ENCODE measurements at places on chromosomes 2 and 18.
A peak's percentile ranks its signal among the peaks of the same experiment; 100 is the strongest.

DNA sequence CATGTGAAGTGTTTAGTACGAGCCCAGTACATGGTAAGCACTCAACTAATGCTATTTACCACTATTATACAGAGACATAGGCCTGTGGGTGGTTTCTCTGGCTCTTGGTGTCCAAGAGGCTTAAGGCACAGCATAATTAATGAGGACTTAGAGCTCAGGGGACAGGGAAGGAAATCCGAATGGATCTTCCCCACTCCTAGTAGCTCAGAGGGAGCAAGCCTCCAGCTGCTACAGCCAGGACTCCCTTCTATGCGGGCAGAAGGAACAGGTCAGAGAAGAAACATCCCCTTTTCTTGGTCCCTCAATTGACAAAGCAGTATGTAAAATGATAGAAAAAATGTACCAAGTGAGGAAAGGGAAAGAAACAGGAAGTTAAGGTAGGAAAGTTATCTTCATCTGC lies 261.3 kb upstream of the STON1 start:
- DNase-seq, result no peak

DNA sequence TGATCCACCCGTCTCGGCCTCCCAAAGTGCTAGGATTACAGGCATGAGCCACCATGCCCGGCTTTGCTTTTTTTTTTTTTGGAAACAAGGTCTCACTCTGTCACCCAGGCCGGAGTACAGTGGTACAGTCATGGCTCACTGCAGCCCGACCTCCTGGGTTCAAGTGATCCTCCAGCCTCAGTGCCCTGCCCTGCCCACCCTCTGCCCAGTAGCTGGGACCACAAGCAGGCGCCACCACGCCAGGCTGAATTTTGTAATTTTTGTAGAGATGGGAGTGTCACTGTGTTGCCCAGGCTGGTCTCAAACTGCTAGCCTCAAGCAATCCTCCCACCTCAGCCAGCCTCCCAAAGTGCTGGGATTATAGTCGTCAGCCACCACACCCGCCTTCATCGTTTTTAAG lies 11.6 kb upstream of the PSD4 start:
- no peak for DNase-seq

DNA sequence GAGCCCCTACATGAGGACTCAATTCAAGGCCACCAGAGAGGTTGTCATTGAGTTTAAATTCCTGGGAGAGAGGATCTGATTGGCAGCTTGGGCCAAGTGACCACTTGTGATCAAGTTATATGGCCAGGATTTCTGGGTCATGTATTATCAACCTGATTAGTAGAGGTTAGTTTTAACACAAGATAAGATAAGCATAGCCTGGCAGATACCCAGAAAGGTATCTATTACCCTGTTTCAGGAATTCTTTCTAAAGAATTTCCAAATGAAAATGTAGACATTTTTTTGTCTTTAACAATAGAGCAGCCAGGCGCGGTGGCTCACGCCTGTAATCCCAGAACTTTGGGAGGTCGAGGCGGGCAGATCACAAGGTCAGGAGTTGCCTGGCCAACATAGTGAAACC lies 50.5 kb downstream of the BABAM2 start:
- no peak for DNase-seq

- no peak for DNase-seq
Measured at GRCh38 chr2:38262069-38262871, 114.8 kb downstream of the ATL2 start.

DNA sequence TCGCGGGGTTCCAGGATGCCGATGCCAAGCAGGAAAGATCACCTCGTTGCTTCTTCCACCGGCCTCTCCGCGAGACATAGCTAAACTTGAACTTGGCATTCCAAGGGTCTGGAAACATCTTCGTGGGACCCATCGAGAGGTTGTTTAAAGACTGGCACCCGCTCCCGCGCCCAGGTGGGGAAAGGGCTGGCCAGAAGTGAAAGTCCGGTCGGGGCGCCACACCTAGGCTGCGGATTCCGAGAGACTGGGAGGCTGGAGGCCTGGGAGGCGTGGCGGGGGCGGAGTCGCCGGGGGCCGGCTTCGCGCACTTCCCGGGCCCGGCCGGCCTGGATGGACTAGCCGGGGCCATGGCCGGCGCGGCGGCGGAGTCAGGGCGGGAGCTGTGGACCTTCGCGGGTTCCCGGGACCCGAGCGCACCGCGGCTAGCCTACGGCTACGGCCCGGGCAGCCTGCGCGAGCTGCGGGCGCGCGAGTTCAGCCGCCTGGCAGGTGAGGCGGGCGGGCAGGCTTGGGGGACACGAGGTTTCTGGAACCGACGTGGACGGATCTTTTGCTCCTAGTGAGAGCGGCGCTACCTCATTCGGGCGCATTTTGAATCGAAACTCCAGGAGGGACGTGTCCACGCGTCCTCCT lies at the start of gene MOCOS:
TSS of gene MOCOS (plus strand) at position 305 of the 633 bp plus-strand sequence. CDS start at position 348, 43 bp downstream.
- DNase-seq, result peak; percentile 6

- no peak for DNase-seq
Measured at GRCh38 chr2:27796791-27797765, 25.6 kb downstream of the MRPL33 start.

DNA sequence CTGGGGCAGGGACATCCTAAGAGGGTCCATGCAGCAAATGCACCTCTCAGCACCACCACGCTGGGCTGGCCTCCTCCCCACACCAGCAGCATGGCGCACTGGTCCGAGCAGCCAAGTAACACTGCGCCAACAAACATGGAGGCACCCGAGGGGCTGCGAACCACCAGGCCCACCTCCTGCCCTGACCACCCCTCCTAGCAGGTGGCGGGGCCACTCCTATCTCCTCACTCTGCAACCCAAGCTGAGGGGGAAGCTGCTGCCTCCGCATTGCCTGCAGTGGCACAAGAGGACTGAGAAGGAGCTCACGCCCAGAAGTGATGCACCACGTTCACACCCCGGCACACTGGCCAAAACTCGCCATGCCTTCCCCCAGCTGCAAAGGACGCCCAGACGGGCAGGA lies 94.4 kb downstream of the EIPR1 start:
- no peak for DNase-seq

GRCh38 chr2:239559417-239560261 lies 158.8 kb upstream of the HDAC4 start:
- DNase-seq, result no peak

GRCh38 chr2:104385743-104386142 lies 468.2 kb upstream of the POU3F3 start:
- DNase-seq, result no peak

DNA sequence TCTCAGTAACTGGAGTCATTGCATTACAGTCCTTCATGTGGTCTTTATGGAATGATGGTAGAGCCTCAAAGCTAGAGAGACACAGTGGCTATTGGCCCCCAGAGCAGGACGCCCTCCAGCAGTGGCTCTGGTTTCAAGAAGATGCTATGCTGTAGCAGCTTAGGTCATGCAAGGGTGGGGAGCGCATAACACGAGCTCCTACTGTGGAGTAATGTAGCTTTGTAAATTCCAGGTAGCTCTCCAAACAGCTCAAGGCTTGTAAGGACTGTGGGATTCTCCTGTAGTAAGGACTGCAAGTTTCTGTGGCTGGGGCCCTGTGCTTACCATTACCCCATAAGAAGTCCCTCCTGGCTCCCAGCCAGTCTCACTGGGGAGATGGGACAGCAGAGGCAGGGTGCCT lies 15.6 kb downstream of the APLF start:
- DNase-seq, result no peak

DNA sequence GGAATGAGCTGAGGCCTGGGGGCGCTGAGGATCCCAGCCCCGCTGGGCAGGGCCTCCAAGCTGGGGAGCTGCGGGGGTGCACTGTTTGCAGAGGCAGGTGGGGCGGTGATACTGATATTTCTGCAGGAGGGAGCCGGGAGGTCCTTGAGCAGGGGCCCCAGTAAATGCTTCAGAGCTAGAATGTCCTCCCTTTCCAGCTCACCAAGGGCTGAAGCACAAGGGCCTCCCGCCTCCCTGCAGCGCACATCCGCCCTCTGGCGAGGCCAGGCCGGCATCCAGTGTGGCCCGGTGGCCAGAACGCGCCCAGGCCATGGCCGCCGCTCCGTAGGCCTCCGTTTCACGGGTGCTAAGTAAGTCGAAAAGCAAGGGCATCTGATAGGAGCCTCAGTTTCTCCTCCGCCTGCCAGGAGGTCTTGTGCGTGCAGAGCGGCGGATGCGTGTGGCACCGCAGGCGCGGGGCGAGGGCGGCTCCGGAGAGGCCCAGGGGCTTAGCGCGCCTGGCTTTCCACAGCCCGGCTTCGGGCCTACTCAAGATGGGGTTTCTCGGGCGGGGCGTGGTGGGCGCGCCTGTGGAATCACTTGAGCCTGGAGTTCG lies 29.5 kb upstream of the CHMP1B start:
- DNase-seq, result no peak

DNA sequence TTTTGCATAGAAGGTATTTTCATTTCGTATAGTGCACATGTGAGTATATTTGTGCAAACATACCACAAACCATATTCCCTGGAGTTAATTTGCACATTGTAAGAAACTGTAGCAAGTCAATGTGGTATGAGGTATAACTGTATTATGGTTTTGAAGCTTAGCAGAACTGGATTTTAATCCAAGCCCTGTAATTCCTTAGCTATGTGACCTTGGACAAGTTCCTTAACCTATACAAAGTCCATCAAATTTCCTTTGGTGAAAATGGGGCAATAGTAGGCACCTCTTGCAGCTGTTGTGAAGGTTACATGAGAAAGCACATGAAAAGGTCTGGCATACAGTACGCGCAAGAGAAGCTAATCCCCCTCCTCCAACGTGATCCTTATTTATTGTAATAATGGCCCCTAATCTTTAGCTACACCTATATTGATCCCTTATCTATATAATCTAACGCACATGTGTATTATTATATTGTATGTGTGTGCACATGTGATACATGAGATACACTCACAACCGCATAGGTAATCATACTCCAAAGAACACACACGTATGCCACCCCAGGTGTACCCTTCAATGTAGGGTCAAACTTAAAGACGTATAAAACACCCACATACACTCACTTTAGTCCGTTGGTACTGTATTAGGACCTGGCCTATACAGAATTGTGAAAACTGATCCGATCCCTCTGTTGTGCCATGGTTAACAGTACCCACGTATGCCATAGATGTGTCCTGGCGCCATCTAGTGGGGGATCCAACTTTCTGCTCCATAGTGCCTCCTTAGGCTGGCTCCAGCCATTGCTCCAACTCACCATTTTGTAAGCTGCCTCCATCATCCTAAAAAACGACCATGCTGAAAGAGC lies 402.9 kb upstream of the SLC14A2 start:
- DNase-seq, result peak; percentile 37

GRCh38 chr2:82391386-82391785 lies 2067.7 kb downstream of the SUCLG1 start:
- no peak for DNase-seq

- DNase-seq, result no peak
Measured at GRCh38 chr2:129737660-129738527, 241.6 kb upstream of the RAB6C start.

DNA sequence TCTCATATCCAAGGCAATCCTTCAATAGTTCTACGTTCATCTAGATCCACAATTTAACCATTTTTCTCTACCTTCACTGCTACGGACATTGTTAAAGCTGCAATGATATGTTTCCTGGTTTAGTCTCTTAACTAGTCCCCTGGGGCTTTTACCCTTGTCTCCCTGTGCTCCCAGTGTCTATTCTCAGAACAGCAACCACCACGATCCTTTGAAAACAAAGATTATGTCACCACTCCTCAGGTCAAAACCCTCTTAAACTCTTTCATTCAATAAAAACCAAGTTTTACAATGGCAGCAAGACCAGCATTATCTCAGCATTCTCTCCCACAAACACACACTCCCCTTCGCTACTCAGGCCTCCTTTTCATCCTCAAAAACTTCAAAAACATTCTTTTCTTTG lies 298.2 kb upstream of the CHST9 start:
- DNase-seq, result no peak

DNA sequence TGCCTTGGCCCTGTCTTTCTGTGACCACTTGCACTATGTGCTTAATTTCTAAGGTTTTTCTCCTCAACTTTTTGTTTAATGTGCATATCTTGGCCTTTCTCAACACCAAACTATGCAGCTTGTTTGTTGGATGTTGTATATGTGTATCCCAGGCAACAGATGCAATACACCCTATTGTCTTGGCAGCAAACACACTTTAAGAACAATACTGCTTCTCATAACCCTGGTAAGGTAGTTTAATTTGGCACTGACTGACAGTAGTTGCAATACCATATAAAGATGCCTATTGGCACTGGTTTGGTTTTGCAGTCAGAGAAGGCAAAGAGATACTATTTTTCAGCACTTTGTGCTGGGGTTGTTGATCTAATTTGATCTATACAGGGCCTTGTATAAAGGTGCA lies 360.7 kb upstream of the CWC22 start:
- DNase-seq, result no peak

DNA sequence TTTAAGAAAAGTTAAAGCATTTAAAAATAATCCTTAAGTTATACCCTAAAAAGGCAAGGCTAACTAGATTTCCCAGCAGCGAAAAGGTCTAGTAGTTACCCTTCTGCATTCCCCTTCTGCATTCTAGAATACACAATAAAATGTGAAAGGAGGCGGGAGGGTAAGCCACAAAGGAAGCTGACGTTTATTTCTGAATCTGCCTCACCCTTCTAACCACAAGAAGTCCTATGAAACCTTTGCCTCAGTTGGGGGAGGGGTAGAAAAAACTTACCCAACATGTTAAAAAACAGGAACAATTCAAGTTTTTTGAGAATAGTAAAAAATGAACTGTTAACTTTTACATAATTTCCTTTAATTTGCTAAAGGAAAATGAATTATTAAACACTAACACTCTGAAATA lies 11.3 kb downstream of the STK17B start:
- no peak for DNase-seq

GRCh38 chr2:13193900-13194299 lies 477.2 kb downstream of the TRIB2 start:
- no peak for DNase-seq

GRCh38 chr2:239201884-239202283 lies 198.9 kb downstream of the HDAC4 start:
- no peak for DNase-seq

GRCh38 chr2:127220102-127220767 lies at the start of gene CYP27C1:
Gene CYP27C1, minus strand, starts transcription at chr2:127220299. Its CDS starts 29 bp downstream, at chr2:127220270.
- DNase-seq, result no peak

DNA sequence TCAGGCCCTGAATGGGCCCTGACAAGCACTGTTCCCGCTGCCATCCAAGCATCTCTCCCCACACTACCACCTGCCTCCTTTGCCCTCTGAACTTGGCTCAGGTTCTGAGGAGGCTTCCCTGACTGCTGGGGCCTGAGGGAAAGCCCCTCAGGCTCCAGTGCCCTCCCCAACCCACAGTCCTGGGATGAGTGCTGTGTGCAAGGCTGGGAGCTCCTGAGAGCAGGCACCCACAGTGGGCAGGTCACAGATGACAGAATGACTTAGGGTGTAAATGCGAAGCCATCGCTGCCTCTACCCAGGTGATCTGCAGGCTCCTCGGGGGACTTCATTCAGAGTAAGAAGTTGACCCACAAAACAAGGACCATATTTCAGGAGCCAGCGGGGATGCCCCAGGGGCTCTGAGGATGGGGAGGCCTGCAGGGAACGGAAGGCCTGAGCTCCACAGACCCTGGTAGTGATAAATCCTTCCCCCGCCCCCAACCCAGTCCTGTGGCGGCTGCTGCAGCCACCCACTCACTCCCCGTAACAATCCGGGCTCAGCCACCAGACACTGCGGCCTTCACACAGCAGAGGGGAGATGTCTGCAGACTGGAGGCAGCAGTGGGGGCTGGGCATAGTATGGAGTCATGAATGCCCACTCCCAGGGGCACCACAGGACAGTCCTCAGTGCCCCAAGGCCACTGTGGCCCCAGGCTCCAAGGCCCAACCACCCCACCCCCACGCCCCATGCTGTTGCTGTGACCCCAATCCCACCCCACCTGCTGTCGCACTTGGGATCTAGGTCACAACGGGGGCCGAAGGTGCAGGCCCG lies 8.9 kb downstream of the BIN1 start:
- no peak for DNase-seq

Data from stimulated activated CD8-positive, alpha-beta memory T cell treated with anti-CD3 and anti-CD28 coated beads, Interleukin-7, amount 100 ng/mL, for 1 hour (primary cell).